ENCODE measurements at places on chromosomes 3 and 15.

GRCh38 chr3:102593812-102594602, 159.2 kb downstream of the ZPLD1 start:
- no peak for DNase-seq

- DNase-seq, result no peak
These were observed 90.5 kb downstream of the LRRC28 start for GRCh38 chr15:99341786-99342185.

- no peak for DNase-seq
These were observed 88.8 kb upstream of the C3orf80 start for GRCh38 chr3:160136421-160136820.

- no peak for DNase-seq
These were observed 138.3 kb downstream of the ALDH1A2 start for GRCh38 chr15:57927091-57927631.

GRCh38 chr3:161371441-161372320, at the start of gene SPTSSB:
Gene SPTSSB, minus strand, starts transcription at chr3:161371517. Its CDS starts 25,194 bp downstream, at chr3:161346323.
- DNase-seq, result peak; percentile 17

- no peak for DNase-seq
These were observed 2.1 kb downstream of the PLA2G4F start for GRCh38 chr15:42154212-42154941.

DNA sequence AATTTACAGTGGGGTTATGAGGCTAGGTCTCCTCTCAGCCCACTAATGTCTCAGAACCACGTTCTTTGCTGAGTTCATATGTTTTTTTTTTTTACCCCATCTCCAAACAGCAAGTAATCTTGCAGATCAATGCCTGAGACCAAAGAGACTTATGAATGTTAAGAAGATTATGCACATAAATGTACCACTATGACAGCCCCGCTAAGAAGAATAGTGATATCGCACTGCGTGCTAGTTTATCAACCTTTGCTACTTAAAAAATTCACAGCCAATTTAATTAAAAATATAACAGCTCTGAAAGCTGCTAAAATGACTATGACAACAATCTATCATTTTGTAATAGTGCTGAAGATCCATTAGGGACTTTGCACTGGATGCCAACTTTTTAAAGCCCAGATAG, 739.0 kb upstream of the CFAP20DC start:
- no peak for DNase-seq

GRCh38 chr3:162367429-162368260, 871.0 kb downstream of the OTOL1 start:
- DNase-seq, result no peak

GRCh38 chr3:114447950-114448479, 154.2 kb downstream of the TIGIT start:
- no peak for DNase-seq

GRCh38 chr3:59531066-59531745, 481.4 kb upstream of the CFAP20DC start:
- DNase-seq, result no peak

GRCh38 chr15:33656168-33656567, 312.1 kb upstream of the CHRM5 start:
- no peak for DNase-seq
